ENCODE measurements at places on chromosomes 5 and 9.

- no peak for DNase-seq
These were observed at the start of gene LURAP1L for GRCh38 chr9:12774861-12775678. TSS of gene LURAP1L (plus strand) at chr9:12775020. CDS start at chr9:12775716, 696 bp downstream.

- DNase-seq: no peak
These were observed 2.9 kb upstream of the CCDC192 start for GRCh38 chr5:127700237-127700766.

DNA sequence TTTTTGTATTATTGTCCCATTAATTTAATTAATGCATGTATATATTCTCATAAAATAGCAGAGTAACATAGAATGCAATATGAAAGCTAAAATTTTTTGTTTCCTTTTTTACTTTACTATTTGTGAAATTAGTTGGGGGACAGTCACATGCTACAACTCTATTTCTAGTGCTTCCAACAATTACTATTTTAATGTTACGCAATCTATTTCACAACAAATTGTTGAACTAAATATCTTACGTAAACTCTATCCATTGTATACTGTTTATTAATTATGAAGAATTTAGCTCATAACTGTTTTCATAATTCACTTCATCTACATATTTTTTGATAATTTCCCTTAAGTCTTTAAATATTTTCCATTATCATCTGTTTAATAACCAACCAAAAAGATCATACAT, 1685.4 kb upstream of the CDH6 start:
- no peak for DNase-seq

GRCh38 chr9:127084076-127085039, 38.1 kb downstream of the ANGPTL2 start:
- DNase-seq: no peak

DNA sequence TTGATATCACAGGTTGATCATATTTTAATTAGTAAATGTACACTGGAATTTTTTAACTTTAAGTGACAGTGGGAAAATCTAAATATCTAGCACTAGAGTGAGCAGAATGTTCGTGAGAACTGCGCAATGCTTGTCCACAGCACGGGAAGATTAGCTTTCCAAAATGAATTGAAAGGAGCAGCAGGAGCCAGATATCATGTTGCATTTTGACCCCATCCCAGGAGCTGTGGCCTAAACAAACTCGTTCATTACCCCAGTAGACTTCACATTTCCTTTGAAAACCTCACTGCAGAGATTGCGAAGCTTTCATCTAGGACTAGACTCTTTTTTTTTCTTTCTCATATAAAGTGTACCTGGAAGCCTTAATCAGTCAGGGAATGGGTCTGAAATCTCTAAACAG, 525.8 kb downstream of the CTNND2 start:
- DNase-seq: no peak

DNA sequence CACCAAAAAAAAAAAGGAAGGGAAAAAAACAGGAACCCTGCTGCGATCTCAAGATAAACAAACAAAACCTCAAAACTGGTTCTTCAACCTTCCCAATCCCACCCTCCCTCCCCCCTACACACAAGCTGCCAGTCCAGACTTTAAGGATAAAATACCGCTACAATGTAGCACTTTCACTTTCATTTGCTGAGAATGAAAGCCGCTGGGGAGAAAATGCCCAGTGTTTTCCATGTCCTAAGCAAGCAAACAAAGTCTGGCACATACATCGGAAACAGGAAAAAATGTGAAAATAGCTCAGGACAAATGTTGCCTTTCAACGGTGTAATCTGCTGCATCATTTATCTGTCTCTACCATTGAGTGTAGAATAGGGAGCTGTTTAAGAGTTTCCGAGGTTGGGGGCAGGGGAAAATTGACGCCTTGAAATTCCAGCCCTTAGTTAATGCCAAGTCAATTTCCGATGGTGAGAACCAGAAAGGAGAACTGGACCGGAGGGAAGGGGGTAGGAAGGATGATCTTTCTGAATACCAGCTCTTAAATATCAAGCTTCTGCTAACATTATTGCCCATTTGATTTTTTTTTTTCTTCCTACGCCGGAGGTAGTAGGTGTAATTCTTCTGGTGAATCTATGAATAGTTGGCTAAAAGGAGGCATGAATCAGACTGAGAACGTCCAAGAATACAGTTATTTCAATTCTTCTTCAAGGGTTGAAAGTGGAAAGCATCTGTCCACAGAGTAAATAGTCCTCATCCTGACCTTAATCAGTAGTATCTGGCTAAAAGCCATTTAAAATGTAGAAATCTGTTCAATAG, 1.2 kb upstream of the ADAMTS6 start:
- no peak for DNase-seq

DNA sequence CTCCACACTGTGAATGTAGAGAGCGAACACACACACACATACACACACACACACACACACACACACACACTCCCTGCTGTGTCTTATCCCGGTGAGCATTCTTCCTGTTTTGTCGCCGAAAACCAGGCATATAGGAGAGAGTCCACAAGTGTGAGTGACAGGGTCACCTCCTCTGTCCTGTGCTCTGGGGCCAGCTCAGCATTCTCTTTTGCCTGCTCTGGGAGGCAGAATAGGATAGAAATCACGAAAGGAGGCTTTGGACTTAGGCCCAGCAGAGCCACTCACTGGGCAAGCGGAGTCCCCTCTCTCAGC, 3.0 kb downstream of the LAMC3 start:
- no peak for DNase-seq

GRCh38 chr9:76219560-76220151, 174.6 kb downstream of the RFK start:
- DNase-seq: no peak

GRCh38 chr5:71946343-71947030, 160.8 kb upstream of the MAP1B start:
- no peak for DNase-seq

- no peak for DNase-seq
These were observed 64.8 kb downstream of the SHB start for GRCh38 chr9:38003946-38004808.

DNA sequence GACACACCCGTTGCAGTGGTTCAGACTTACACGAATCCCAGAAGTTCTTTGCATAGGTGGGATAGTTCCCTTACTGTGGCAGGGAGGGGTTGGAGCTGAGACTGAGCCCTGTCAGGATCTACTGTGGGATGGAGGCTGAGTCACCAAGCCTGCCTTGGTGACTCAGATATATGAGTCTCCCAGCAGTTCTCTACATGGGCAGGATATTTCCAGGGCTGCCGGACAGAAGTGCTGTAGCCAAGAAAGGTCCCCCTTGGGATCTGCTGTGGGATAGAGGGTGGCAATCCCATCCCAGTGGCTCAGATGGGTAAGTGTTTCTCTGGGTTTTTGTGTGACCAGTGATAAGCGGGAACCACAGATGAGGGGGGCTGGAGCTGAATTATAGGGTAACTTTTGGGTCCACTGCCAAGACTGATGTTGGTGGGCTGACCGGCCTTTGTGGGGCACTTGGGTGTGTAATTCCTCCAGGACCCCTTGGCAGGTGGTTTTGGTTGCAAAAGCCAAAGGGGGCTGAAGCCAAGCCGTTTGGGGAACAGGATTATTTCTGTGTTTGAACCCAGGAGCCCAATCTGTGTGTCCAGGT, 18.7 kb downstream of the XRCC4 start:
- no peak for DNase-seq

DNA sequence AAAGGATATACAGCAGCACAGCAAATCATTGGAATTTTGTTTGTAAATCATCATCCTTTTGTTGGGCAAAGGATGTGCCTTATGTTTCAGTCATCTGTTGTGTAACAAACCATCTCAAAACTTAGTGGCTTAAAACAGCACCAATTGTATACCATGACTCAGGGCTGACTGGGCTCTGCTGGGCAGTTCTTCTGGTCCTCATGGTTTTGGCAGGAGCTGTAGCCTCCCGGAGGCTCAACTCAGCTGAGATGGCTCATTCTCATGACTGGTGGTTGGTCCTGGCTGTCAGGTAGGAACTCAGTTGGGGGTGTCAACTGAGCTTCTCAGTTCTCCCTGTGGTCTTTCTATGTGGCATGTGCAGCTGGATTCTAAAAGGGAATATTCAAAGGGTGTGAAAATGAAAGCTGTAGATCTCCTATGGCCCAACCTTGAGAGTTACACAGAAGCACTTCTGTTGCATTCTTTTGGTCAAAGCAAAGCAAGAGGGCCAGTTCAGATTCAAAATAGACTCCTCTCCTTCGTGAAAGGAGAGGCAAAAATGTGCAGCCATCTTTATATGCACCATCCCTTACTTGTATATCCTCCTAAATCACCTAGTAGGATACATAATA, 39.1 kb upstream of the CPEB4 start:
- DNase-seq: no peak

DNA sequence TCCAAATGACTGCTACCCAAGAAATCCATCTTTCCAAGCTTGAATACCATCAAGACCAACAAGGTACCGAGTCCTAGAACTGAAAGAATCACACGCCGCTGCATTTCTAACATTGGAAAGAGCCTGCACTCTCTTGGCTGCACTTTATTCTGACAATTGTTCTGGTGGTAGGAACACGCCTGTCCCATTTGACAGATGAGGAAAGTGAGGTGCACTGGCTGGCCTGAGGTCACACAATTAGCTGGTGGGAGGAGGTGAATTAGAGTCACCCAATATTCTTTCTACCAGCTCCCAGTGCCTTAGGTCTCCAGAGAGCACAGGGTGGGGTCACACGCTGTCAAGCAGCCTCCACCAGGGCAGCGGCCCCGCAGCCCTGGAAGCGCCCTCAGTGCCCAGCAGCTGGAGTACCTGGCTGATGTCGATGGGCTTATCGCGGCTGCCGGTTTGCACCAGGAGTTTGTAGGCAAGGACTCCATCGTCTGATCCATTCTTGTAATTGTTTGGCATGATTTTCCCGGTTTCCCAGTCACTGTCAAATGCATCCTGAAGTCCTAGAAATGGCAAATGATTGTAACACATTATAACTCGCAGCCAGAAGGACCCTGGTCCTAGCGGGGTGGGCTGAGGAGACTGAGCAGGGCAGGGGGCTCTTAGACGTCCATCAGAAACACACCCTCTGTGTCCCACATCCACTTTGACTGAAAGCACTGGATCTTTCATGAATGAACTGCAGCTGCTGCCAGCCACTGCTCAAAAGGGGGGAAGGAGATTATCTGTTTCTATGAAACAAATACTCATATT, 55.1 kb downstream of the PTCH1 start:
- DNase-seq: no peak

DNA sequence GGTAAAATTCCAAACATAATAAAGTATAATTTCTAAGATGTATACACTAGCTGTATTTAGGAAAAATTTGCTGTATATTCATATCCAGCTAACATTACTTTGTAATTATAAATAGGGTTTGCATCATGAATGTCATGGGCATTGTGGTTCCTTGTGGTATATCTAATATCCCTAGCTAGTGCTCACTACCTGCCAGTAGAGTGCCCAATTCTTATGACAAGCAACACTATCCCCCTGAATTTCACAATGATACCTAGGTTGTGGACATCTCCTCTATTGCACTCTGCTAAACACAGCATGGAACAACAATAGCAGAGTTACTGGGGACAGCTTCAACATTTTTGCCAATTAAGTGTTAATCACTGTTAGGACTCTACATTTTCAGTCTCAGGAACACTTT, 1656.5 kb downstream of the EFNA5 start:
- DNase-seq: no peak

GRCh38 chr9:89038382-89039103, 47.3 kb downstream of the S1PR3 start:
- no peak for DNase-seq

DNA sequence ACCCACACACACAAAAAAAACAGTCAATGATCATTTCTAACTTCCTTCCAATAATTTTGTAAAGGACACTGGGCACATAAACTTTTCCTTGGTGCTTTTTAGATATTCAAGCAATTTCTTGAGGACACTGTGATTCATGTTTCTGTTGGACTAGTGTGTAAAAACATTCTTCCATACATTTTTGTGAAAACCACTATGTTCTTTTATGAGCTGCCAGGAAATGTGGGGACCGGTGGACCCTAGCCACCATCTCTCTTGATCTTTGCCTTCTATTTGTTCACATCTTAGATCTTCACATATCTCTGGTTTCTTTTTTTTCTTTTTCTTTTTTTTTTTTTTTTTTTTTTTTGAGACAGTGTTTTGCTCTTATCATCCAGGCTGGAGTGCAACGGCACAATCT, 287.4 kb downstream of the GLIS3 start:
- no peak for DNase-seq

DNA sequence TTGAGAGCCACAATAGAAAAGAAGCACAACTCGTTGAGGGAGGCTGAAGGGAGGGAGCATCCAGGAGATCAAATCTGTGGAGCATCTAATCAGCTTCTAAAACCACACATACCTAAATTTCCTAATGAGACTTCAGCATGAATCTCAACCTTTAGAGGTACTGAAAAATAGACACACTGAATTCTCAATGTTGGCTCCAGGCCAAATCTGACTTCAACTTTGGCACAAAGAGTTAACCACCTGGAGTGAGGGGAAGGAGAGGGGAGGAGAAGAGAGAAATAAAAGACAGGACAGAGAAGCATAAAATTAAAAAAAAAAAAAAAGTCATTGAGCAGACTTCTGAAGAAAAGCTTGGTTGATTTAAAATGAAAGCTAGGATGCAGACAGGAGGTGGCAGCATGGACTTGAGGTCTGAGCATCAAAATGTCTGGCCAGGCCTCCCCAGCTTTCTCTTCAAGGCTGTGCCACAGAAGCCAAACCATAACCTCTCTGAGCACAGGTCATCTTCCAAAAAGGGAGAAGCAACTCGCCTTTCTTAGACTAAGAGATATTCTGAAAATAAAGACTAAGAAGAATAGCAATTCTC, 205.6 kb downstream of the DENND1A start:
- DNase-seq: no peak

- no peak for DNase-seq
These were observed 36.9 kb downstream of the KIF4B start for GRCh38 chr5:155050384-155051019.

DNA sequence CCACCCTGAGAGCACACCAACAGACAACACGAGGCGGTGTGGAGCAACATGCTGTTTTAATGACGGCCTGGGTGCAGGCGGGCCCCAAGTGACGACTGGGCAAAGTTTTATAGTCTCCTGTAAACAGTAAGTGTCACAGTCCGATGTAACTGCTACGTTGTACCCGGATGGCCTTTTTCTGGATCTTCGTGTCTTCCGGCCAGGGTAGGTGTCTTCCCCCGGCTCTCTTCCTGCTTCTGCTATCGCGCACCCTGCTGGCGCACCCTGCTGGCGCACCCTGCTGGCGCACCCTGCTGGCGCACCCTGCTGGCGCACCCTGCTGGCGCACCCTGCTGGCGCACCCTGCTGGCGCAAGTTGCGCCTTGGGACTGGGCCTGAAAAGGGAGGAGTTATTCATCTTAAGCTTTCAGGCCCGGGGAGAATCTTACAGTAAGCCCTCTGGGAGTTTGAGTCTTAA, 143.0 kb upstream of the TARS1 start:
- no peak for DNase-seq

DNA sequence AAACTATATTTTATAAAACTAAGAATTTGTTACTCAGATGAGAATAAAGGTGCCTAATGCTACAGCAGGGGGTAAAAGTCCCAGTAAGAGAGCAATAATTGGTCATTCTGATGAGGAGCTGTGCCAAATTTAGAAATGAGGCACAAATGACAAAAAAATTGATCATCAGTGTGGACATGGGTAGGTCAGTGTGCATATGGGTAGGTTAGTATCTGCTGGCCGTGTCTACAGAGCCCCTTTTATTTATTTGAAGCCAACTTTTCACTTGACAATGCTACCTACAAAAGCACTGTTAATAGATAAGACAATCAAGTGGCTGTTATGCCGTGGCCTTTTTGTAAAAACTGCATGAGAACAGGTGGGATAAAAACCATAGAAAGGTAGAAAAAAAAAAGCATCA, 454.6 kb downstream of the RAB3C start:
- DNase-seq: no peak

Data from stimulated activated CD8-positive, alpha-beta memory T cell treated with anti-CD3 and anti-CD28 coated beads, Interleukin-7, amount 100 ng/mL, for 4 hours (primary cell).